ENCODE measurements at places on chromosomes 6 and 20.

GRCh38 chr6:31352683-31353383 is 4.1 kb downstream of the HLA-B start:
- DNase-seq, result no peak

GRCh38 chr6:4727217-4727616 is 49.0 kb upstream of the CDYL start:
- no peak for DNase-seq

- DNase-seq, result no peak
These were observed 249.7 kb downstream of the GMPR start for GRCh38 chr6:16487996-16488674.

- peak; percentile 9 for DNase-seq
These were observed 78.4 kb upstream of the IYD start for GRCh38 chr6:150290429-150290828.

DNA sequence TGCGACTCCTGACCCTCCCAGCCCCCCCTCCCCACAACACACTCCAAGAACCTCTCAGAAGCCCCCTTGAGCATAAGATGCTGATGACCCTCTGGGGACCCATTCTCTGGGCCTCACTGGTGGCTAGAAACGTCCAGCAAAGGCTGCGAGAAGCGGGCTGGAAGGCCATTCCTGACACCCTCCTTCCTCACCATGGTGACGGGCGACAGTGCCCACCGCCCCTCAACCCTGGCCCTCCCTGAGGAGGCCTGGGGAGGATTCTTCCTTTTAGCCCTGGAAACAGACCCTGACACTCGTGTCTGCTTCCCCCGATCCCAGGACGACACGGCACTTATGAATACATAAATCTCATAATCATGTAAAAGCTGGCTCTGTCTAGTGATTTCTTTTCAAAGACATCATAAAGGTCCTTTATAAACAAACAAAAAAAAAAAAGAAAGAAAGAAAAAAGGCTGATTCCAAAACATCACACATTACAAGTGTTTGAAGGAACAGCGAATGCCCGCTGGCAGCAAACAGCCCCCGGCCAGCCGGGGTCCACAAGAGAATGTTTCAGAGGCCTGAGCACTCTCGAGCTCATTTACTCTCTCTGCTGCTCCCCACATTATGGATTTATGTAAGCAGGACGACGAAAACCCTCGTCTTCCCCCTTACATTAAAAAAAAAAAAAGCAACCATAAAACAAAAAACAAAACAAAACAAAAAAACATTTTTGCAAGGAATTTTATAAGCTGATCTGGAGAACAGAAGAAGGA is 40.7 kb downstream of the PREX1 start:
- DNase-seq, result no peak

DNA sequence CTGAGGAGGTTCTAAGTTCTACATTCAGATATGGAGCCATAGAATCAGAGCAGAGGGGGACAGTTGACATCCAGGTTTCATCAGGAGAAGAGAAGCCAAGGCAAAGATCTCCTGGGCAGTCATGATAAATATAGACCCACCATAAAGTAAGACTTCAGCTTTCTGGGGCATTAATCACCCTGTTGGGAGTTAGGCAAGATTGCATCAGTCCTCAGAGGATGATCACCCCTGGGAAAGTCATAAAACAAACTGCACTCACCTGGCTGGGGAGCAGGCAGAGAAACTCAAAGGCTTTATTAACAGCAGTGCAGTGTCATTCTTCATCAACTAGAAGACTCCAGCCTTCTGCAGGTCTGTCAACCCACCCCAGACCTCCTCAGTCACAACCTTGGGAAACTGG is 301.3 kb upstream of the JARID2 start:
- DNase-seq, result peak; percentile 16

GRCh38 chr6:41599015-41599851 is 39.0 kb upstream of the MDFI start:
- DNase-seq, result no peak

DNA sequence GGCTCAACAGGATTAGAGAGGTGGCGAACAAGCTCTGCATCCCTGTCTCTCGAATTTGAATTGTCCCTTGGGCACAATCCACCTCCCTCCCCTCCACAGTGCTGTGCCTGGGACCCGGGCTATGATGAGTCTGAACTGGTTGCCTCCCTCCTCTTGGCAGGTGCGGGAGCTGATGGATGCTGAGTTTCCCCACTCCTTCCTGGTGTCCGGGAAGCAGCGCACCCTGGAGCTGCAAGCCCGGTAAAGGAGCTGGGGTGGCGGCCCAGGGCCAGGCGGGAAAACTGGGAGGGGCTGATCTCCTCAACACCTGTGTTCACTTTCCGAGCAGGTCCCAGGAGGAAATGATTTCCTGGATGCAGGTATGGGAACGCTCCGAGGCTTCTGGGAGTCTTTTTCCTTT is 14.9 kb downstream of the FGD2 start:
- DNase-seq, result no peak

GRCh38 chr6:35804996-35805736 is at the start of gene LHFPL5:
LHFPL5 (plus strand) TSS chr6:35805352; CDS start chr6:35805671, 319 bp downstream.
- peak; percentile 28 for DNase-seq

DNA sequence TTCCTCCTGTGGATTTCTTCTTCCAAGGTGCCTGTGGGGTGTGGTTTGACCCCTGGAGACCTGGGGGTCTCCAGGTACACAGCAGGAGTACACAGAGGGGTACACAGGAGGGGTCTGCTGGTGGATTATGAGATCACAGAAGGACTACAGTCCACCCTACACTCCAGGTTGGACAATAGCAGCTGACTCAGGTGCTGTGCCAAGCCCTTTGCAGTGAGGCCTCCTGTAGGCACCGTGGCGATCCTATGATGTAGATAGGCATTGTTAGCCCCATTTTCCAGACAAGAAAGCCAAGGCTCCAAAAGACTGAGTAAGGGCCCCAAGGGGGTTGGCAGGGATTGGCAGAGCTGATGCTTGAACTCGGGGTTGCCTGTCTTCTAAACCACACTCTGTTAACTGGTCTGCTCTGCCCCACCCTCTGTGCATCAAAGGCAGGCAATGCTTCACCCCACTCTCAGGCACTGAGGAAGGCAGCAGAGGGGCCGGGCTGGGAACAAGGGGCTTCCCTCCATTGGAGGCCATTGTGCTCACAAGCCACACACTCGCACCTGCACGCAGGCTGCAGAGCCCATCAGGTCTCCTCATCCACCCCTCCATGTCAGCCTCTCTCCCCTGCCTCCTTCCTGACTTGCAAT is 77.5 kb upstream of the SIRPA start:
- DNase-seq, result no peak

DNA sequence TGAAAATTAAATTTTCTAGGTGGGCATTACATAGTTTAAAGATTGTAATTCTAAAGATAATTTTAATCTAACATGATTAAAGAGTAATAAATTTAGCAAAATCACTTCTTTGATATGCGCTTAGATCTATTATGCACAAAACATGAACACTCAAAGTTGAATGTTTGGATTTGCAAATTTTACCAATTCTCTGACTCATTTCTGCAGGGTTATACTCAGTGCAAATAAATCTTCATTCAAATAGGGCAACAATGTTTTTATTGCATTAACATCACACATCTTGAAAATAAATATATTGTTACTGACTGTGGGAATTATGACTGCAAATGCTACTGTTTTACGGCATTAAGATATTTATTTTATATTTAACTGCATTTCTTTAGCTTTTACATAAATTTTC is 110.7 kb downstream of the OGFRL1 start:
- no peak for DNase-seq

DNA sequence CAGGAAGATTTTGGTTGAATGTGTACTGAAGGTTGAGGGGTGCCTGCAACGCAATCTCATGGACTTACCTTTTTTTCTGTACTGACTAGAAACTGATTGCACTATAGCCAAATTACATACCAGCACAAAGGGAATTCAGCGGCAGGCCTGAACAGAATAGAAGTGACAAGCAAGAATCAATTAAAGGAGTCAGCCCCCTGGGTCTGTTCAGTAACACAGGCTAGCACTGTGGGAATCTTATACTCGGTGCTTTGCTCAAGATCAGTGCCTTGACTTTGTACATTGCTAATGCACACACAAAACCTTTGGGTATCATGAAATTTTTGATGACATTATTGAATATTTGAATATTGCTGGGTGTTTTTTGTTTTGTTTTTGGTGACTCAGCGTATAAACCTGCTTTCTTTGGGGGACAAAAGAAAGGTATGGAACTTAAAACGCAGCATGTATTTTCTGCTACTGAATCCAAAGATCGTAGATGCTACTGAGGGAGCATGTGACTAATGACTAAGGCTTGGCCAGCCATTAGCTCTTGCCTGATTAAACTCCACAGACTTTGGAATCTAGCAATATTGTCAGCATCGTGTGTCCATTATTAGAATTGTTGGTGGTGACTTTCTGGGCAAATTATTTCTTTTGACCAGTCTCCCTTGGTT is 236.6 kb downstream of the ARID1B start:
- no peak for DNase-seq

DNA sequence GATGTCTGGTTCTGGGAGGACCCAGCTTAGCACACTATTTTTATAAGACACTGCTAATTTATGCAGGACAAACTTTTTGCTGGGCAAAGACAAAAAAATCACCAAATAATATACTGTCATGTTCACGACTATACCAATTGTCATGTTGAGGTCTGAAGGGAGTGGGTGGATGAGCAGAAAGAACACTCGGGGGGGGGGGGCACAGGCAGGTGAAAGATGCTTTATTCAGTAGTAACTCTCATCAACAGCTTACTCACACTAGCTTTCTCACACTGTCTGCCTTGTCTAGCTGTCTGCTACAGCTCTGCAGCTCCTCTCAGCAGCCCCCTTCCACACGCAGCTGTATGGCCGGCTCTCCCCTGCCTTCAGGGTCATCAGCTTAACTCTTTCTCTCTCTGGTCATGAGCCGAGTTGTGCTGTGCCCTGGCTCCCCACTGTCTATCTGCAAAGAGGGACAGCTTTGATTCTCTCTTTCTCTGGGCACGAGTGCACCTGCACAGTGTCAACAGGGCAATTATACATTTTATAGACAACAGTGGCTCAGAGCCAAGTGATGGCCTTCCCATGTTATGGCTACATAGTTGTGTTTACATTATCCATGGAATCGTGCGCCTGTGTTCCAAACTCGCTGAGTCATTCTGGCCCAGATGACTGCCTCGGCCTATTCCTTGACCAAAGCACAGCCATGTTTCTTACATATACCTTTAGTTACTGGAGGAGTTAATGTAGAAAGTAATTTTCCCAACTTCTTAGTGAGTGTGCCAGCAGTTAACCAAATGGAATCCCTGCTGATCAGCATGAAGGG is 187.7 kb upstream of the PRSS16 start:
- DNase-seq, result peak; percentile 11

GRCh38 chr6:161817881-161818280 is 544.0 kb upstream of the AGPAT4 start:
- DNase-seq, result no peak

- no peak for DNase-seq
These were observed 8.9 kb downstream of the GFOD1 start for GRCh38 chr6:13478525-13478966.

Measured in fibroblast of villous mesenchyme (primary cell).